Stimulated activated CD8-positive, alpha-beta memory T cell treated with anti-CD3 and anti-CD28 coated beads, Interleukin-2, amount 100 ng/mL, for 48 hours (primary cell): ENCODE measurements at places on chromosomes 4 and X.

DNA sequence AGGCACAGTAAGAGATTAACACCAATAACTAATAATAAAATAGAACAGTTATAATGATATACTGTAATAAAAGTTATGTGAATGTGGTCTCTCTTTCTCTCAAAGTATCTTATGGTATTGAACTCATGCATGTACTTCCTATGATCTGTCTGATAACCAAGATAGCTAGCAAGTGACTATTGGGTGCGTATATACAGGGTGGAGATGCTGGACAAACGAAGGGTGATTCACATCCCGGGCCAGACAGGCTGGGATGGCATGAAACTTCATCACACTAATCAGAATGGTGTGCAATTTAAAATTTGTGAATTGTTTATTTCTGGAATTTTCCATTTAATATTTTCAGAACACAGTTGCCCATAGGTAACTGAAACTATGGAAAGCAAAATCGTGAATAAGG is 96.8 kb downstream of the PHEX start:
- no peak for DNase-seq

GRCh38 chrX:150363561-150364346 is 637 bp downstream of the MAMLD1 start:
- DNase-seq, result no peak

DNA sequence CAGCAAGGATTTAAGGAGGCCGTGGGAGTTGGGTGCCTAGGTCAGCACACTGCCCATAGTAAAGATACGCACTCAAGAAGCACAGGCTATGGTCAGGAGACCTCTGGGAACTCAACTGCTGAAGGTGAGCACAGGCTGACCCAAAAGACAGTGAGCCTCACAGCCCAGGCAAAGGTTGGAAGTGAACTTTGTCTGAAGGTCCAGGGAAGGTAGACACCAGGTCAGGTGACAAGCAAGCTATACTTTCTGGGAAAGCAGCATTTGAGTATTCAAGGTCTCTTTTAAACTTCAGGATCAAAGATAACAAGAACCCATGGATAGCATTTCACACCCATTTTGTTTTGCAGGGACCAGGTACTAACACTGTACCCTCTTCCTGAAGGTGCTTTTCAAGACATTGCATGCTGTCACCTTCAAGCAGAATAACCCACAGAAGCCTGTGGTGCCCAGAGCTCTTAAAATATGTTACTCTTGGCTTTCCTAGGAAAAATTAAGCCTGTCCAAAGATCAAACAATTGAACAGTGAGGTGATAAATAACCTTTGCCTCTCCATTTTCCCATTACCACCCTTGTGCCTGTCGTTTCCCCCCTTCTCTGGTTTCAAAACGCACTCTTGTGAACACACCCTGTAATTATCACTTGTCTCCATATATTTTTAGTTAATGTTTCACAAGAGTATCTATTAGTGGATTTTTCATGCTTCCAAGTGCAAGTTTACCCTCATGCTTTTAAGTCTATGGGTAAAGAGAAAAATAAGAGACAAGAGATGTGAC is 3.4 kb upstream of the S100G start:
- DNase-seq, result no peak

DNA sequence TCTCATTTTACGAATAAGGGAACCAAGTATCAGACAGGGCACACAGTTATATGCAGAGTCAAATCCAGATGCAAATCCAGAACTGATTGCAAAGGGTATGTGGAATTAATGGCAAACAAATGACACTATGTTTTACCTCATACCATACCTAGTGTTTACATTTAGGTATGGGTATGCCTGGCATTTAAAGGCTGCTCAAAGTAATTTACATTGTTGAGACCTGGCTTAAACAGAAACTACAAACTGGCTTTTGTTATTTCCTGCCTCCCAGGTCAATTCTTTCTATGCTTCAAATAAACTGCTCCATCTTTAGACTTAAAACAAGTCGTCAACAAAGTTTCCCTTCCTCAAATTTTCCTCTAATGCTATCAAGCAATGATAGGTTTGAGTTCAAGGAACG is 33.7 kb downstream of the ANKRD17 start:
- no peak for DNase-seq

- no peak for DNase-seq
Observed at GRCh38 chrX:33128048-33128805, 83.1 kb downstream of the DMD start.

DNA sequence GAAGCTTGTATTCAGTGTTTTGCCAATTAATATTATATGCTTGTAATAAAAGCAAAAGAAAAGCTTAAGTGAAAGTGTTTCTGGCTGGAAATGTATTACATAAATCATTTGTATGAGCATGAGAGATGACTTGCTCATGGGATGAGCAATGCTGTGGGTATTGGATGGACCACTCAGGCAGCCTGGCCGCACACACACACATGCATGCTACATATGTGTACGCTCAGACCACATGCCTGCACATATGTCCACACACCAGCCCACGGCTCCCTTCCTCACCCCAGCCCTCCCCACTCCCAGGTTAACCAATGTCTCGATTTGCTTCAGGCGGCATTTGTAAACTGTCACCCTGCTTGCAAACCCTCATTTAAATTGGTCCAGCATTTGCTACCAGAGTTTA is 55.9 kb downstream of the CPLX1 start:
- no peak for DNase-seq

DNA sequence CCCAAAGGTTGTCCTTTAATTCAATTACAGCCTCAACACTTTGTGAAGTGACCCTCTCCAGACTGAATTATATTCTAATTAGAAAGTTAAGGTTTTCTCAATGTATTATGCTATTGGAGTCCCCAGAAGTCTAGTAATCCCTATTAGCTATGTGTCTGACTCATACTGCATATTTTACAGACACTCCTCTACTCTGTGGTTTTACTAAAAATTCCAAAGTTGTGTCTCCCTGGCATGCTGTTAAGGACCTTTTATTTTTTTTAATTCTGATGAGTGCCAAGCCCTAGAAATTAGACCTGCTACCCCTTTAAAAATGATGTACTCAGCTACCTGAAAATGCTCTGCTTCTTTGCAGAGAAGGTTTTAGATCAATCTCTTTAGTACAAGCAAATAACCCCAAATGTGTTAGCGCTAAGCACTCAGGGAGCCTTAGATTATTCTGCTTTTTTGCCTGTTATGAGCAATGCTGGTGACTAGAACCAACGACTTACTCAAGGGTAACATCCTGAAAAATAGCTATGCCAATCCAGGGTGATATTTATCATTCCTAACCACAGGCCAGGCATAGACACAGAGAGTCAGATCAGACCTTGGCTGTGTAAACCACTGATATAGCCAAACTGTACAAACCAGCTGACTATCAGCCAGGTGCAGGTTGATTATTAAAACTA is 26.1 kb upstream of the CXCL13 start:
- DNase-seq, result no peak

DNA sequence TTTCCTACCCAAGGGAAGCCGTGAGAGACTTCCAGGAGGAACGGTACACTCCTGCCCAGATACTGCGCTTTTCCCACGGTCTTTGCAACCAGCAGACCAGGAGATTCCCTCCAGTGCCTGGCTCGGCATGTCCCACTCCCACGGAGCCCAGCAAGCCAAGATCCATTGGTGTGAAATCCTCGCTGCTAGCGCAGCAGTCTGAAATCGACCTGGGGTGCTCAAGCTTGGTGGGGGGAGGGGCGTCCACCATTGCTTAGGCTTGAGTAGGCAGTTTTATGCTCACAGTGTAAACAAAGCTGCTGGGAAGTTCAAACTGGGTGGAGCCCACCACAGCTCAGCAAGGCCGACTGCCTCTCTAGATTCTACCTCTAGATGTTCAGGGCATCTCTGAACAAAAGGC is 284.8 kb upstream of the FGF13 start:
- DNase-seq, result no peak

- DNase-seq, result no peak
Observed at GRCh38 chrX:28379103-28379502, 208.1 kb upstream of the IL1RAPL1 start.

- no peak for DNase-seq
Observed at GRCh38 chr4:73533515-73534422, 52.2 kb downstream of the AFM start.

- no peak for DNase-seq
Observed at GRCh38 chr4:153757407-153757806, 2.4 kb downstream of the RNF175 start.

DNA sequence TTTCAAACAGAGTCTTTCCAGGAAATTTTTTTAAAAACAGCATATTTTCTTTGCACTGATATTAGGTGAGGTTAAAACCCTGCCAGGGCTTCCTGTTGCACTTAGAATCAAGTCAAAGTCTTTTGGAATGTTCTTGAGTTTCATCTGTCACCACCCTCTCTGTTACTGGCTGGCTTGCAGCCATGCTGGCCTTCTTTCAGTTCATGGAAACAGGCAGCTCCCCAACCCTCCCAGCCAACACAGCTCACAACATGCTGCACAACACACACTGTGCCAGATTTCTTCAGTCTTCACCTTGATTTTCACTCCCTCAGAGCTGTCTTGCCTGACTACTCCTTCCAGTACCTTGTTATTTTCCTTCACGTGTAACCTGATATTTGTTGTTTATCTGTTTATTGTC is 129.5 kb downstream of the KCNIP4 start:
- DNase-seq, result no peak

DNA sequence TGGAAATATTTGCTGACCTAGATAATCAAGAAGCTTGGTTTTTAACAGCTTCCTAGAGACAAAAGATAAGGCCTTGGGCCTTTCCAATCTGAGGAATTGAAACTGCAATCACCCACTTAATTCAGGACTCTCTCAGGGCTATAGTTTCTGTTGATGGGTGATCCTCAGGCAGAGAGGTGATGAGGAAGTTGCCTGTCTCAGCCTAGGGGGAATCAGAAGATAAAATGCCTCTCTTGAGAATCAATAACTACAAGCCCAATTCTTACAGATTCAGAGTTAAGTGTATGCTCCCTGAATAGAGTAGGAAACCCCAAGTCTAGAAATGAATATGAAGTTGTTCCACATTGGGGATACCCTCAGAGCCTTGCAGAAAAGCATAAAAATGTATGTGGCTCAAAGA is 45.5 kb downstream of the NFKB1 start:
- no peak for DNase-seq

DNA sequence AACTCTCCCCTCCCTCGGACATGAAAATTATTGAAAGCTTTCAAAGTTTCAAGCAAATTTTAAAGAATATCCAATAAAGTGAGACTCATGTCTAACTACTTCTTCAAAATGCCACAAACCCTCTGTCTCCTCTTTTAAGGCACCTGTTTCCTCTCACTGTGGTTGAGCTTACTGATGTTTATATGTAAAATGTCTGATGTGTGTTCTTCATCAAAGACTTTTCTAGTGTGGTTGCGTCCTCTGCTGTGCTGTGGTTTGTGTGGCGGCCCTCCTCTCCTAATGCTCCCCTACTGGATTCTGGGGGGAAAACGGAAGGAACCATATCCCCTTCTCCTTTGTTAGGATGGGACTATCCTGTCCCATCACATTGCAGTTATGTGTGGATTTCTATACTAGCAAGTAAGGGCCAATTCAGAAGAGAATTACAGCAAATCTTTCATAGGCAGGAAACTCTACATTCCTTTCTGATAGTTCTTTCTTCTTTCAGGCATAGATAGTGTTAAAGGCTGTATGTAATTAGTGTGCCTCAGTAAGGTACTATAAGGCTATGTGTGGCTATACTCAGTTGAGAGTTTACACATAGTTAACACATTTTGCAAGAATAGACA is 221.0 kb upstream of the GPRIN3 start:
- no peak for DNase-seq

- no peak for DNase-seq
Observed at GRCh38 chr4:166823126-166823525, 411.2 kb downstream of the SPOCK3 start.

- no peak for DNase-seq
Observed at GRCh38 chr4:94472056-94472826, 20.5 kb downstream of the PDLIM5 start.

DNA sequence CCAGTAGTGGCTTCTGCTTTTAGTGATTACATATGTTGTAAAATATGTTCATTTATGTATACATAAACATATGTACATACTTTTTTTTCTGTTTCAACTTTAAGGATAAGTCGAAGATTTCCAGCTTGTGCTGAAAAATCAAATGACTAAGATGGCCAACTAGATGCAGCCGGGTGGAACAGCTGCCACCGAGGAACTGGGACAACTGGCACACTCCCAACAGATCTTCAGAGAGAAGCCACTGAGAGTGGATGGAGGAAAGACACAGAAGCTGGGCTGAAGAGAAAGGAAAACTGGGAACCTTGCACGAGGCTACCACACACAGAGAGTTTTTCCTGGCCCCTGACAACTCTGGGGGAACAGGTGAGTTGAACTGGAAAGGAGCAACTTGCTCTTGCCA is 207.5 kb downstream of the FAM47B start:
- DNase-seq, result no peak

DNA sequence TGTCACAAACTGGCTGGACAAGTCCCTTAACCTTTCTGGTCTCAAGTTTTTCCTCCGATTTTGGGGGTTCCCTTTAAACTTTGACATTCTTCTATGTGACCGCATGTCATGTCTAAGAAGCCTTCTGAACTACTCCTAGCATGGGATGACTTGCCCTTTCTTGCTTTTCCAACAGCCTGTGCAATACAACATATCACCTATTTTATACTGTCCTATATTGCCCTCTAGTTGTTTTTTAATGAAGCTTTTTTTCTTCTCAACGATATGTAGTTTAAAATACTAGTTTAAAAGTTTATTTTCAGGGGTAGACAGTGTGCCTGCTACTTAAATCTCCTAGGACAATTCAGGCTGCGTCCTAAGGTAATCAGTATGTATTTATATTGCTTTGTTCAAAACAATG is 1.0 kb upstream of the IGBP1 start:
- no peak for DNase-seq

- no peak for DNase-seq
Observed at GRCh38 chrX:4805502-4805901, 1092.1 kb upstream of the PRKX start.

DNA sequence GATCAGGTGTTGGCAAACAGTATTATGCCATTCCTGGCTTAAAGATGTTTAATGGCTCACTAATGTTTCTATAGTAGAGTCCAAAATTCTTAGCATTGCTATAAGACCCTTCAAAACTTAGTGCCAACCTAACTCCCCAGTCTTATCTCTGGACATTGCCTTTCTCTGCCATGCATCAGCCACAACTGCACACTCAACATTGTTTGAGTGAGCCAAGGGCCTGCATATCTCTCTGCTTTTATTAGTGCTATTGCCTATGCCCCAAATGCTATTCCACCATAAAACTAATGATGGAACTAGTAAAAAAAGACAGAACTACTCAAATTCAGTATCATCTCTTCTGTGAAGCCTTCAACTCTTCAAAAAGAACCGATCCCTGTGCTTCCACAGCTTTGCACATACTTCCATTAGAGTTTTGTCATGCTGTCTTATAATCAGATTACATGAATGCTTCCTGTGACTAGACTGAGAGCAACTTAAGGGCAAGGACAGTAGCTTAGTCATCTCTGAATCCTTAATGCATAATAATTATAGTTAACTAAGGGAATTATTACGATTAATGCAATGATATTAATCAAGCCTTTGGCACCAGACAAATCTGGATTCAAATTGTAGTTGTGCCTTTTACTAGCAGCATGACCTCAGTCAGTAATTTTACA is 53.7 kb downstream of the CHM start:
- DNase-seq, result no peak
